ENCODE measurements at places on chromosomes 6 and 20. TPM values are rescaled to one million over a fixed set of nuclear protein-coding genes. Genes with fewer than 3 reads are reported as not detected.
A peak's percentile ranks its signal among the peaks of the same experiment; 100 is the strongest.

OLIG3 gene
- total RNA-seq = not detected

GRCh38 chr20:51122931-51123658 is 100.2 kb upstream of the KCNG1 start:
- no peak for DNase-seq

DNA sequence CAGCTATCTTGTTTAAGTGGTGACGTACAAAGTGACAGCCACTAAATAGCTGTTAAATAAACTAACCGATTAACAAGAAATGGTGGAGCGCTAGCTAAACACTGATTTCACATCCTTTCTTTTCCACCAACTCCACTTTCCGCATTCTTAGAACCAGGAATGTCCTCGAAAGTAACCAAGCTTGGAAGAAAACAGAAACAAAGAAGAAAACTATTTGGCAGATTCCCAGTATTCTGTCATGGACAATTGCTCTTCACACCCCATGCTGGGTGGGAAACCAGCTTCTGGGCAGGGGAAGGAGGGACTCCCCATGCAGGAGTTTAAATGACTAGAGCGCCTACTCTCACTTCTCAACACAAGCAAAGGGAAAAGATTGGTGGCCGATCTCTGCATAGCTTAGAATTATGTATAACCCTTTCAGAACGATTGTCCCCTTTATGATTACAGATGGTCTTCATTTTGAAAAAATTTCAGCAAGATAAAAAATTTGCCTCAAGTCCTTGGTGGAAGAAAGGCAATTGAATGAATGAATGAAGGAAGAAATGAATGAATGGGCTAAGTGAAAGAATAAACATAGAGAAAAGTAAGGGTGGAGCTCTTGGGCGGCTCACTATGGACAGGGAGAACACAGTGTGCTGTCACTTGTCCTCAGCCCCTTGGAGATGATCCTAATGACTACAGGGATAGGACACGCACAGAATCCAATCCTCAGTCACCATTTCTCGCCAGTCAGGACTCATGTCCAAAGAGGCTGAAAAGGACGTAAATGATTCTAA is 148.7 kb upstream of the NEDD9 start:
- DNase-seq = no peak

ATRN gene
- 32.3 TPM for total RNA-seq

DNA sequence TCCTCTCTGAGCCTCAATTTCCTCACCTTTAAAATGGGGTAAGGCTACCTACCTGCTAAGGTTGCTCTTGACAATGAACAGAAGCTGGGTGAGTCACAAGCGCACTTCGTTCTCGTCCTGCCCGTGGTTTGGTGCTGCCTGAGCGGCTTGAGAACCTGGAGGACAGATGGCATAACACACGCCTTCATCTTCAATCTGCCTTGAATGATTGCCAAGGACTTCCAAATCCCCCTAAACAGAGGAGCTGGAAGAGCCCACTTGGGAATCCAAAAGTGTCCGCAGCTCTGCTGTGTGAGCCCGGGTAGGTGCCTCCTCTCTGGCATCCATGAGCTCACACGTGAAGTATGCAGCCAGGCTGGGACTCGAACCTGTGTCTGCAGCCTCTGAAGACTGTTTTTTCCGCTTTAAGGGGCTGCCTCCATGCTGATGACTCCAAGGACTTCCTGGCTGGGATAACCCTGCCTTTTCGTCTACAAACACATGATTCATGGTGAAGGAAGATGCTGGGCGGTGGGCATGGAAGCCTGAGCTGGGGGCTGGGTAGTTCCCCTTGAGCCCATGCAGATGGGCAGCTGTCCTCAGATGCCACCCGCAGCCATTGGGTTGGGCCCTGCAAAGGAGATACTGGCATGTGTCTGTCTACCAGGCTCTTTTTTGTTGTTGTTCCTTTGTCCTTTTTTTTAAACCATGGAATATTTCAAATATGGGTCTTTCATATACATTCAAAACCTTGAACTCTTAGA is 25.3 kb upstream of the CSNK2A1 start:
- DNase-seq = peak; percentile 40

GPRC6A gene
- total RNA-seq = not detected

GRCh38 chr6:157461000-157461915 is 80.3 kb downstream of the ZDHHC14 start:
- peak; percentile 89 for DNase-seq

GRCh38 chr20:44728801-44729443 is 13.8 kb downstream of the CCN5 start:
- no peak for DNase-seq

AVP gene
- 81.3 TPM for total RNA-seq

- DNase-seq = peak; percentile 49
Observed at GRCh38 chr20:36461600-36462439, 79.5 kb upstream of the MYL9 start.

DNA sequence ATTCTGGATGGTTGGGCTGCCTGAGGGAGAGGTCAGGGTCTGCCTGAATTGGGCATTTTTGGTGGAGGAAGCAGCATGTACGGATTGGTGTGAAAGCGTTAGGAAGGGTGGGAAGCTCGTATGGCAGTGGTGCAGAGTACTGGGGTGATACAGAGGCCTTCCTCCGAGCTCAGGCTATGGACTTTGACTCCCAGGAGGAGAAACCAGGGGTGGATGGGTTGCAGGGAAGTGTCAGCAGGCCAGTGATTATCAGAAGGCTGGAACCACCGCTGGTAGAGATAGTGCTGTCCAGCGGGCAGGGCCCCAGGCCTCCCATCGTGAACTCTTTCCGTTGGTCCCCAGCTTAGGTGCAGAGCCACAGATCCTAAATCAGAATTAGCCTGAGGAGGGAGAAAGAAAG is 5.3 kb downstream of the WFDC5 start:
- DNase-seq = no peak

DNA sequence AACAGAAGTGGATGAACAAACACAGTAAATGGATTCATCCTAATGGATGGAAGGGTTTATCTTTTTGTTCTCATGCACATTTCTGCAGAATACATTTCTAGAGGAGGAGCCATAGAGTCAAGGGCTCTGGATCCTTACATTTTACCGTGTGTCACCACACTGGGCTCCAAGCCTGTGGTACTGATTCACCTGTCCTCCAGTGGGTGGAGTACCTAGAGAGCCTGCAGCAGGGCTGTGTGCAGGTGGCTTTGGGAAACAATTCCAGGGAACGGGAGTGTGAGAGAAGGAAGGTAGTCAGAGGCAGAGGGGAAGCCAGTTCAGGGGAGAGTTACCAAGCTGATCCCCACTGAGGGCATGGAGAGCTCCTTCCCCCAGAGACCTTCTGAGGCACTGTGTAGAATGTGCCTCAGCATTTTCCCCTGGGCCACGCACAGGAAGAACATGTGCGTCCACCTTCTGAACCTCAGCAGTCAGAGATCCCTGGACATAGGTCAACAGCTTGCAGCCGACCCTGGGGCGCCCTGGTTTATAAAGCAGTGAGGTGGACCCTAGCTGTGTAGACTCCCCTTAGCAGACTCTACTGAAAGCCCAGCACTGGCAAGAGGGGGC is 85.3 kb upstream of the SLC22A23 start:
- DNase-seq = no peak

GRCh38 chr20:38599410-38599882 is 2.2 kb upstream of the ARHGAP40 start:
- no peak for DNase-seq

POU3F2 gene
- not detected for total RNA-seq

CST1 gene
- total RNA-seq = not detected

DNA sequence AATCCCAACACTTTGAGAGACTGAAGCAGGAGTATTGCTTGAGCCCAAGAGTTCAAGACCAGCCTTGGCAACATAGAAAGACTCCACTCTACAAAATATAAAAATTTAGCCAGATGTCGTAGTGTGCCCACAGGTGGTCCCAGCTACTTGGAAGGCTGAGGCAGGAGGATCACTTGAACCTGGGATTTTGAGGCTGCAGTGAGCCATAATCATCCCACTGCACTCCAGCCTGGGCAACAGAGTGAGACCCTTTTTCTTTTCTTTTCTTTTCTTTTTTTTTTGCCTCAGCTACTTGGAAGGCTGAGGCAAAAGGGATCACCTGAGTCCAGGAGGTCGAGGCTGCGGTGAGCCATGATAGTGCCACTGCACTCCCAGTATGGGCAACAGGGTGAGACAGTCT is 17.9 kb downstream of the FASTKD5 start:
- DNase-seq = no peak

NRSN1 gene
- total RNA-seq = not detected

- DNase-seq = peak; percentile 59
Observed at GRCh38 chr20:4613718-4614620, 107.7 kb upstream of the PRND start.

GRCh38 chr20:25139029-25139705 is 56.3 kb upstream of the ENTPD6 start:
- no peak for DNase-seq

RIPK1 gene
- total RNA-seq = 13.5 TPM

DNA sequence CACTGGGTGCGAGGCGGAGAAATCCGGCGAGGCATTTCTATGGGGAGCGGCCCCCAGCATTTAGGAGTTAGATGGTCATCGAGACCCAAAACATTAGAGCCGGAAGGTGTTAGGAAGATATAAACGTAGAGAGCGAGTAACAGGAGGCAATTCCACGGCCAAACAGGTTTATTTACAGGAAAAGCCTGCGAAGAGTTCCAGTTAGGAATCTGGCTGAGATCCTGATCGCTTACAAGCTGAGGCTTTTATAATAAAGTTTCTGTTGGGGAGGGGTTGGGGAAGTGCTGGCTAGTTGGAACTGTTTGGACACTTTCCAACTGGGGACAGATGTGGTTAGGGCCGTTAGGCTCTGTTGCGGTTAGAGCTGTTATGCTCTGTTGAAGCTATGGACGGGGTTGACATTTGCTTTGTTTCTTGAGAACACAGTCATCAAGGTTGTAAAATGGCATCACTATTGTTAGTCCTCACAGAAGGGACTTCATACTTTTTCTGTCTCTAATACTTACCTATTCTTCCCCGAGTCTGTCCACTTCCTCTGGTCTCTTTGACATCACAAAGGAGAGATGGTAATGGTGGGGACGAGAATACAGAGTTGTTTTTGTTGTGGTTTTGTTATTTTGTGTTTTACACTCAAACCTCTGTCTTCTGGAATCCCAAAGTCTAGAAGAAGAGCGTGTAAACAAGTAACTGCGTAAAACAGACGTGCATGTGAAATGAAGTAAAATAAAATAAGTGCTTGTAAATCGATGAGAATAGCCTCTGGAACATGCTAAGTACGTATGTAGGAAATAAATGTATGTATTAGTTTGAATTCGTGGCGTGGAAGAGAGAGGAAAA is 554 bp upstream of the ZSCAN31 start:
- DNase-seq = peak; percentile 98

AIF1 gene
- 66.8 TPM for total RNA-seq

PRDM13 gene
- total RNA-seq = not detected

DNA sequence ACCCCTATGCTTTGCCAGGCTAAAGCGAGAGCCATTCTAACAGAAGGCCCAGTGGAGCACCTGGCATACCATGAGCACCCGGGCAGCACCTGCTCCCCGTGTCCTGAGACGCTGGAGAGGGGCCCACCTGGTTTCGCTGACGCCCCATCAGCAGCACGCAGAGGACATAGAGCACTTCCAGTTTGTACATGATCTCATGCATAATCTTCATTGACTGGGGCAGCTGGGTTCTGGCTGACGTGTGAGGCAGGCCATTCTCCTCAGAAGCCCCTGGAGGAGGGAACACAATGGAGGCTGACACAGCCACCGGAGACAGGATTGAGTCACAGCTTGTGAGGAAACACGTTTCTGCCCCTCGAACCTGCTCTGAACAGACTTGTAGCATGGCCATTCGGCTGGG is 65.4 kb downstream of the MYH7B start:
- no peak for DNase-seq

DNA sequence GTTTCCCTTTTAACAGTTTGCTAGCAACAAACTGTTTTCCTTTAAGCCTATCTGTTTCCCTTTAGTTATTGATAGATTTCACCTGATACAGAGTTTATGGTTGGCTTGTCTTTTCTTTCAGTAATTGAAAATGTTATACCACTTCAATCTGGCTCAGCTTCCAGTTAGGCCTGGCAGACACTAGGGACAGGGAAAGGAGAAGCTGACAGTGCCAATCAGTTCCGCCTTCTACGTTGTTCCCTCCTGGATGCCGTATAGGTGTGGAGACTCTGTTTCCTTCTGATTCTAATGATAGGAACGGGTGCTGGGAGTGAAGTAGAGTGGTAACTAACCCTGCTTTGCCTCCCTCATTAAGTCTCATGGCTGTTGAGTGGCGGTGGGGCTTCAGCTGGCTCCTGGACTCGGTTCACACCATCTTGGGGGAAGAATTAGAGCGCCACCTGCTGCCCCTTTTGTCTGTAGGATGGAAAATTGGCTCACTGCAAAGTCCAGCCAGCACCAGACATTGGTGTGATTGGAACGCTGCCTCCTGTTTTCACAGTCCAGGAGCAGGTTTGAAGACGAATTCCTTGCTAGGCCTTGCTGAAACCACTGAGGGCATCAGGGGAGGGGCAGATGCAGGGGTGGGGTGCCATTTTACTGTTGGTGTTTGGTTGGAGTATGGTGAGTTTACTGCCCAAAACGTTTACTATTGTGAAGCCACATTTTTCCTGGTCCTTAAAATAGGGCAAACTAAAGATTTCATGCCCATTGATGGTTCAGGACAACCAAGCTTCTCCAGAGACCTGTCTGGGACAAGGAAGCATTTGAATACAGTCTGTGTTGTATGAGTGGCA is 1729.5 kb downstream of the GRIK2 start:
- DNase-seq = no peak

DPM1 gene
- 13.7 TPM for total RNA-seq

- DNase-seq = no peak
Observed at GRCh38 chr6:143234734-143235133, 174.0 kb downstream of the AIG1 start.

CCN5 gene
- total RNA-seq = under 0.01 TPM

- no peak for DNase-seq
Observed at GRCh38 chr6:167676666-167677421, 149.9 kb upstream of the AFDN start.

PKHD1 gene
- under 0.01 TPM for total RNA-seq

DNA sequence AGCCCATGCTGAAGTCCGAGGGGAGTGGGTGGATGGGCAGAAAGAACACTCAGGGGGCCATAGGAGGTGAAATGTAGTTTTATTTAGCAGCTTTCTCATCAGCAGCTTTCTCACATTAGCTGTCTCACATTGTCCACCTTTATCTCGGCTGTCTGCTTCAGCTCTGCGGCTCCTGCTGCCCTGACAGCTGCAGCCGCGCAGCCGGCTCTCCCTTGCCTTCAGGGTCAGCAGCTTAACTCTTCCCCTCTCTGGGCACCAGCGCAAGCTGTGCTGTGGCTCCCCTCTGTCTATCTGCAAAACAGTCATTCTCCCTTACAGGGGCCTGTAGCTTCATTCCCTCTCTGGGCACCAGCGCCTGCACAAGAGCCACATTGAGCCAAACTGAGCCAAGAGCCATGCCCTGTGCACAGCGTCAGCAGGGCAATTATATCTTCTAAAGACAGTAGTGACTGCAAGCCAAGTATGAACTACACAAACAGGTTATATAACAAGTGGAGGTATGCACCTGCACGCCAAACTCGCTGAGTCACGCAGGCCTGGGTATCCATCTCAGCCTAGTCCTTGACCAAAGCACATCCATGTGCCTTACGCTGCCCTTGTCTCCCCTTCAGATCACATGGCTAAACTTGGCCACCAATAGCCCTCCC is 198.8 kb downstream of the EYA2 start:
- DNase-seq = no peak

All from hematopoietic multipotent progenitor cell (in vitro differentiated cells).